ENCODE measurements at places on chromosomes 4 and X. TPM values are rescaled to one million over a fixed set of nuclear protein-coding genes. Genes with fewer than 3 reads are reported as not detected.

DNA sequence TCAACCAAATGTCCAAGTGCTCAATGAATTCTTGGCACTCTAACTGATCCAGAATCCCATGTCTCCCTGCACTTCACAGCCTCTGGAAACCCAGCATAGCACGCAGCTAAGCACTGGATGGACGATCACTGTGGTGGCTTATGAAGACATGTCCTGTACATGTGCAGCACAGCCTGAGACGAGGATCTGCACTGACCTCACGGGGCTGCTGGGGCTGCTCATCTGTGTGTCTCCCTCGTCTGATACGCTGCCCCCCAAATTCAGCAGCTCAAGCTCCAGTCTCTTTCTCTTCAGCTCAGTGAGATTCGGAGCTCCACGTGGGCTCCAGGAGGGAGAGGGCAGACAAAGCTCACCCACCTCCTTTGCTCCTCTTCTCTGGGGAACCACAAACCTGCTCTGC lies 126.9 kb downstream of the CPZ start:
- DNase-seq = no peak

DNA sequence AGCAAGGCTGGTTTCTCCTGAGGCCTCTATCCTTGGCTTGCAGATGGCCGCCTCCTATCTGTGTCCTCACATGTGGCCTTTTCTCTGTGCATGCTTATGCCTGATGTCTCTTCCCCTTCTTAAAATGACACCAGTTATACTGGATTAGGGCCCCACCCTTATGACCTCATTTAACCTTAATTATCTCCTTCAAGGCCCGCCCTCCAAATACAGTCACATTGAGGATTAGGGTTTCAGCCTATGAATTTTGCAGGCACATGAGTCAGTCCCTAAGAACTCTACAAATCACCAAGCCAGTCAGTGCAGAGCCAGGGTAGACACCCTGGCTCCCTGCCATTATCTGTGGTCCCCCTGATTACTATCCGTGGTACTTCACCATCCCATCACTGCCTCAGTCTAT lies 51.6 kb downstream of the MAML3 start:
- peak; percentile 45 for DNase-seq

The MAOA gene
- 0.76 TPM for total RNA-seq

- no peak for DNase-seq
Observed at GRCh38 chrX:81263059-81263458, 61.2 kb downstream of the SH3BGRL start.

The NXF2B gene
- total RNA-seq = not detected

DNA sequence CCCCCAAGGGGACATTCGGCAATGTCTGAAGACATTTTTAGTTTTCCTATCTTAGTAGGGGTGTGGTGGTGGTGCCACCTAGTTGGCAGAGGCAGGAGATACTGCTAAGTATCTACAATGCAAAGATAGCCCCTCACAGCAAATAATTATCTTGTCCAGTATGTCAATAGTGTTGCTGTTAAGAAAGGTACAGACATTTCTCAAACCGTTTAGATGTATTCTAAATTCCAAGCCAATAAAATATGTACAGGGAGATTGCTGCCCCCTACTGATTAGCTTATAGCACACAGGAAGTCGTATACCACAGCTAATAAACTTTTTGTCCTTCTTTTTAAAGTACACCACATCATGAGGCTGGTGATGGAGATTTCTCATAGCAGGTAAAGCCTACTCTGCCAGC lies 260.5 kb downstream of the TMA16 start:
- peak; percentile 13 for DNase-seq

The RHOH gene
- not detected for total RNA-seq

The MAGIX gene
- total RNA-seq = 1.3 TPM

DNA sequence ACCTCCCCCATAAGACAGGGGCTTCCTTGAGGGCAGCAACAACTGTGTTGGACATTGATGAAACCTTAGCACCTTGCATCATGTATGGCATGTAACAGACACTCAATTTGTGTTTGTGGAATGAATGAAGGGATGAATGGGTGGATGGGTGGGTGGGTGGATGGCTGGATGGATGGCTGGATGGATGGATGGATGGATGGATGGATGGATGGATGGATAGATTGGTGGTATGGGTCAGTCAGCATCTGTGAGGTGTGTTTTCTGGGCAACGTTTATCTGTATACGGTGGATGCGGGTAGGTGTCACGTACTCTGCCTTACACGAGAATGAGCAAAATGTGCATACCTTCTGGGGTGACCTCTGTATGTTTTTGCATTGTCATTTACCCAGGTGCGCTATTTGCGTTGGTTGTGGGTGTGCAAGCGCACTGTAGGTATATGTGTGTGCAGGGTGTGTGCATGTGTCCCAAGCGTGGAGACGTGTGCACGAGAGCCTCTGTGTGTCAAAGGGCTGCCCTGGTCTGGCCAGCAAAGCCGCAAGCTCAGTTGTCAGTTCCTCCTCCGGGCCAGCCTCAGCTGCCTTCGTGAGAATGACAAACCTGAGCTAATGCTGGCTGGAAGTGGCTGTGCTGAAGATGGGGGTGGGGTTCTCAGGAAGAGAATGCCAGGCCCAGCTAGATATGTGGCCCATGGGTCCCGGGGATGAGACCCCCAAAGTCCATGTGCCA lies 26.5 kb downstream of the ELF4 start:
- DNase-seq = no peak

DNA sequence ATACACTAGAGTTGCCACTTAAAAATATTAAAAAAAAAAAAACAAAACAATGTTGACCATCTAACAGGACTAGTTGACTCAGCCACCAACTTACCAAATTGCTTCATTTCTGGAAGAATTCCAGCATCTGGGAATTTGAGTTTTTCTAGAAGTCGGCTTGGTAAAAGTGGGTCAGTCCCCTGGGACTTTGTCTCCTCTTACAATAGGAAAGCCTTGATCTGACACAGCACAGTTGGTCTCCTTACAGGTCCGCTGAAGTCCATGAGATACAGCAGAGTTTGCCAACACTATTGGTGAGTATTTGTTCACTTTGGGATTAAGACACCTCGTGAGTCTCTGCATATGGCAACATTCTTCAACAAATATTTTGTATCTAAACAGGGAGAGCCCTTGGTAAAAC lies 18.2 kb upstream of the DDIT4L start:
- DNase-seq = peak; percentile 23

- DNase-seq = peak; percentile 33
Observed at GRCh38 chr4:68346461-68346860, 3.4 kb downstream of the YTHDC1 start.

- DNase-seq = no peak
Observed at GRCh38 chr4:183919141-183919540, 14.0 kb downstream of the STOX2 start.

The TCEAL5 gene
- not detected for total RNA-seq

- DNase-seq = peak; percentile 82
Observed at GRCh38 chr4:86306816-86307215, 53.0 kb downstream of the MAPK10 start.

- peak; percentile 73 for DNase-seq
Observed at GRCh38 chr4:139229534-139230039, 50.4 kb downstream of the MGARP start.

- peak; percentile 87 for DNase-seq
Observed at GRCh38 chr4:17030543-17030942, 132.1 kb upstream of the LDB2 start.

The TMEM47 gene
- total RNA-seq = 188 TPM

DNA sequence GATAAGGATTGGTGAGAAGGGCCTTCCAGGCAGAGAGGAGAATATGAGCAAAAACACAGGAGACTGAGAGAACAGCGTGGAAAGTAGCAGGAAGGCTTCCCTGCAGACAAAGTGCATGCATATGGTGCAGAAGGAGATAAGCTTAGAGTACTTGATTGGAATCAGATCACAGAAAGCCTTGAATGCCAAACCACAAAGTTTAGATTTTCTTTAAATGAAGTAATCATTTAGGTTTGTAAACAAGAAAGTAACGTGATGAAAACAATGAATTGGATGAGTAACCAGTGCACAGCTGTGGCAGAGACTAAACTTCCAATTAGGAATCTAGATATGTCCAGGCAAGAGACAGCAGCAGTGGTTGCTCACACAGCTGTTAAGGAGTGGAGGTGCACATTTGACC lies 83.8 kb upstream of the C1QTNF7 start:
- peak; percentile 58 for DNase-seq

GRCh38 chrX:49269010-49269766 lies 405 bp upstream of the PPP1R3F start:
- DNase-seq = peak; percentile 96

DNA sequence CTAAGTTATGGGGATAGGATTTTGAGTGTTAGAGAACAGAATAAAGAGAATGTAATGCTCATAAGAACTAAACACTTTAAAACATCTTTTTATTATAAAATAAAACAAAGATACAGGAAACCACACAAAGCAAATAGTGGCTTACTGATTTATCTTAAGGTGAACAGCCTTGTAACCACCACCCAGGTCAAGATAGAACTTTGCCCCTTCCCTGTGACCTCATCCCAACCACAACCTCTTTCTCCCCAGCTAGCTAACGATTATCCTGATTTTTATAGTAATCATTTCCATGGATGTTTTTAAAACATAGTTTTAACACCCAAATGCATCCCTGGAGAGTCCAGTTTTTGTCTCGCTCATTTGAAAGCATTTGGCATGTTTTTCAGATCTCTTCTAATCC lies 17.0 kb downstream of the HELT start:
- DNase-seq = no peak

DNA sequence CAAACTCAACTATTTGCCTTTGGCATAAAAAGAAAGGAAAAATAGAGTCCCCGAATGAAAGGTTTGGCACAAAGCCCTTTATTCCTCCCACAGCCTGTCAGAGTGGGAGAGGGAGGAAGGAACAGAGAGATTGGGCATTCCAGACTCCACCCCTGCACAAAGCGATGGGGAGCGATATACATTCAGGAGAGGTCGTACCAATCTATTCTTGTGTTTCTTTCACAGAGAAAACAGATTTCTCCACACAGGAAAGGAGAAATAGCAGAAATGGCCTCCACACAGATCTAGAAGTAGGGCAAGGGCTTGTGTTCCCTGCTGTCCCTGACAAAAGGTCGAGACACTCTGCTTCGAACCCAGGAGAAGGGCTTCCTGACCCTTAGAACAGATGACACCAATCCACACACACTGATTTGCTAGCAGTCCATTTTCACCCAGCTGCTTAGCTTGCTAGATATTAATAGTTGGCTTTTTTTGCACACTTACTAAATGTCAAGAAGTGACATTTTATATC lies 197.4 kb downstream of the MAML3 start:
- DNase-seq = no peak

- no peak for DNase-seq
Observed at GRCh38 chrX:13702111-13702789, 13.3 kb downstream of the RAB9A start.

DNA sequence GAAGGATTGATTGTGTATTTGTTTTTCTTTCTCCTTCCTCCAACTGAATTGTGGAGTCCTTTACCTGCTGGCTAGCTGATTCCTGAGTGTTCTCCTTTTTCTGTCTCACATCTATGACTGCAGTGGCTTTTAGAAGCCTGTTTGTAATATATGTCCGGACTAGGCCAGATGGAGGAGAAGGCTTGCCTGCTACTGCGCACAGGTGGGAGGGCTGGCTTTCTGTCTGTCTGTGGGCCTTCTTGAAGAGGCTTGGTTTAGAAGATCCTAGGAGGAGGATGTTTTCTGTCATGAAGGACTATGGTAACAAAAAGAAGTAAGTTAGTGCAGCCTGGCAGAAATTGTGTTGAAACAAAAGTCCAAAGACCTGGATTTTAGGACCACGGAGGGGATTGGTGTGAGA lies 8.5 kb downstream of the PPP1R3F start:
- DNase-seq = no peak

The FRG2 gene
- total RNA-seq = not detected

The BTC gene
- not detected for total RNA-seq

GRCh38 chrX:41963348-41963747 lies 40.0 kb upstream of the CASK start:
- DNase-seq = no peak

The POF1B gene
- total RNA-seq = not detected

- no peak for DNase-seq
Observed at GRCh38 chr4:179536694-179537093, 2094.5 kb upstream of the AGA start.

DNA sequence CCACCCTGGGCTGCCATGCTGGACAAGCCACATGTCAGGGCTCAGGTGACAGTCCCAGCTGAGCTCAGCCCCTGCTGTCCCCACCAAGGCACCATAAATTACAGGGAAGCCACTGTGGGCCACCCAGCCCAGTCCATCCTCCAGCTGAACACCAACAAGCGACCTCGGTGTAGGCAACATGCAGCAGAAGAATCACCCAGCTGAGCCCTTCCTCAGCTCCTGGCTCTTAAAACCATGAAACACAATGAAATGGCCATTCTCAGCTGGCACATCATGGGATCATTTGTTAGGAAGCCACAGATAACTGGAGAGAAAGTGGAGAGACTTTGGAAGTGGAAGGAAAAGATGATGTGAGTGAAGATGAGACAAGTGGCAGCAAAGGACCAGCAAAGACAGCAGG lies 23.3 kb upstream of the MAN2B2 start:
- DNase-seq = no peak

- DNase-seq = peak; percentile 10
Observed at GRCh38 chrX:8960957-8961468, 72.9 kb downstream of the FAM9B start.

GRCh38 chr4:113673450-113673849 lies 88.1 kb downstream of the CAMK2D start:
- DNase-seq = peak; percentile 52

The USP17L18 gene
- total RNA-seq = not detected

GRCh38 chr4:76195326-76195725 lies 18.3 kb downstream of the SCARB2 start:
- no peak for DNase-seq

DNA sequence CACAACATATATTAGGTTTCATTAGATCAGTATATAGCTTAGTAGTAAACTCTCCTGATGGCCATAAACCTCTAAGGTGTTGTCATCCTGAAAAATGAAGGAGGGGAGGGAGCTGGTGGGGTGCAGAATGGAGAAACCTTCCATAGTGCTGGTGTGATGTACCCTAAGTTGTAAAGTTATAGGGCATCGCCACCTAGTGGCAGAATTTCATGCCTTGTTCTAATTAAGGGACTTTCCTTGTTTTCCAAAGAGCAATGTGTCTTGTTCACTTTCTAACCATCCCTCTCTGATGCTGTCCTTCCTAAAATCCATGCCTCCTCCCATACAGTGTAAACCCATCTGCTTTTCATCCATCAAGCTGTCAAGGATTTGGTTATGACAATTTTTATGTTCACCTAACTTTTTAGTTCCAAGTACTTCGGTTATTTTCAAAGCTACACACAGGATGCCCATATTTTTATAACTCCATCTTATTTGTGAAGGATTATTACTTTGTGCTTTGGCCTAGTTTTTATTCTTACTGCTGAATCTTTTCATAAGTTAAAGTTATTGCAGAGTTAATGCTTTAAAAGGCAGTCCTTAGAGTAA lies 4.5 kb downstream of the NBDY start:
- peak; percentile 48 for DNase-seq

The MYOZ2 gene
- not detected for total RNA-seq

DNA sequence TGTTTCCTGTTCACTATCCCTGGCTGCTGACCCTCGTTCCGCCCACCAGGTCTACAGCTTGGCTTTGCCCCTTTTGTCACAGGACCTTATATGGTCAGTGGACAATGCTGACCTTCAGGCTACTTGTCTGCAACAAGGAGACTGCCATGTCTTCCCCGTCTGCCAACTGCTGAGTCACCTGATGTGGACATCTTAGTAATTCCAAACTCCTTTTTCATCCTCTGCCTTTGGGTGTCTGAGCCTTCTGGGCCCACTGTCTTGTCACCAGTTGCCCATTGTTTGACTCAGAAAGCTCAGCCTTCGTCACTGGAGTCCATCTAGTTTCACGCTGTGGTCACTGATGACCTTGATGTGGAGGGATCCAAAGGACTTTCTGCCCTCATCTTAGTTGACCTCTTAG lies 30.2 kb downstream of the GPRIN3 start:
- peak; percentile 78 for DNase-seq
